Activated T-helper 17 cell treated with anti-CD3 and anti-CD28 coated beads, Interleukin-2, amount 50 U/mL, for 72 hours (primary cell): ENCODE measurements at places on chromosomes 1 and 21. TPM values are rescaled to one million over a fixed set of nuclear protein-coding genes. Genes with fewer than 3 reads are reported as not detected.

Gene VWA5B1
- total RNA-seq = not detected

Gene LUZP1
- total RNA-seq = 14.8 TPM

Gene RBBP5
- 14.6 TPM for total RNA-seq

Gene NUP133
- 52.1 TPM for total RNA-seq

Gene RPTN
- not detected for total RNA-seq

Gene PDZK1IP1
- total RNA-seq = not detected

Gene SPRR2D
- not detected for total RNA-seq

Gene TNFRSF9
- total RNA-seq = 22.2 TPM

Gene PGLYRP4
- 0.22 TPM for total RNA-seq

Gene COL11A1
- not detected for total RNA-seq

Gene AGTRAP
- total RNA-seq = 14.3 TPM

Gene MYBPHL
- not detected for total RNA-seq
